Bone marrow (tissue), 2 donors: ENCODE measurements at places on chromosomes 13 and 19.

DNA sequence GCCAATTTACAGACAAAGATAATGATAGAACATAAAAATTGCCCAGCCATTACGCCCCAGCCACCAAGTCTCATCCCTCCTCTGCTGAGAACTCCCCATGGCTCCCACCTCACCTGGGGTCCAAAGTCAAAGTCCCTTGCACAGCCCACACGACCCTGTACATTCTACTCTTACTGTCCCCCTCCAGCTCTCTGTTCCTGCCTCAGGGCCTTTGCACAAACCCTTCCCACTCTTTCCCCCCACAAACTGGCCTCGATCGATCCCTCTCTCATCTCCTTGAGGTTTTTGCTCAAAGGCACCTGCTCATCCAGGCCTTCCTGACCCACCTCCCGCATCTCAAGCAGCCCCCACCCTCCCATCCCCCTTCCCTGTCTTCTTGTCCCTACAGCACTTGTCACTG lies 1.3 kb downstream of the DOCK6 start:
- DNase-seq: no peak

GRCh38 chr19:53041366-53041765 lies 3.2 kb upstream of the ERVV-2 start:
- DNase-seq: no peak

DNA sequence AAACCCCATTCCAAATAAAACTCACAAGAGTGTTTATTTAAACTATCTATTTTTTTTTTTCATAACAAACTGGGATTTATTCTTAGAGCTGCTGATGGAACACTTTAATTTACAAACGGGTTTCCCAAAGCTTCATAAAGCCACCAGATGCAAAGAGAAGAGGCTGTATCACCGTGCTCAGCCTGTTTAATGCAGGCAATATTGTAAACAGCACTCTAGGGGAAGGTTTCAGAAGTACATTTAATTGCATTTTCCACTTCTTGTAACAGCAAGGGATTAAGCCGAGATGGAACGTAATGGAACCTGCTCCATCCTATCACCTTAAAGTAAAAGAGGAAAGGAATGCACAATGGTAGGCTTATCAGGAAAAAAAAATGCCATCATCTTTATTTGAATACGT lies 550.6 kb upstream of the ARGLU1 start:
- DNase-seq: no peak

DNA sequence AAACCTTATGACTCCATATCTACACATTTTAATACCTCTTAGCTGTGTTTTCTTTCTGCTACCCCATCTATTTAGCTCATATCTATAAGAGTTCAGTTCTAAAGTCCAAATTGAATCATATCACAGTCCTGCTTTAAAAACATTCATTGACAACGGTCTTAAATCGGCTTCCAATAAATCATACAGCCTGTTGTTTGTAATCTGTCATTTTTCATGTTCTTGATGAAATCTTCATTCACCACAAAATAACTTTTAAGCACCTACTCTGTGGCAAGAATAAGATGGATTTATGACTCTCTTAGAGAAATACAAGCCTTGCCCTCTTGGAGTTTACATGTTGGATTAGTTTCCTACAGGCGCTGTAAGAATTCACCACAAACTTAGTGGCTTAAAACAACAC lies 450.9 kb upstream of the GPC6 start:
- no peak for DNase-seq

DNA sequence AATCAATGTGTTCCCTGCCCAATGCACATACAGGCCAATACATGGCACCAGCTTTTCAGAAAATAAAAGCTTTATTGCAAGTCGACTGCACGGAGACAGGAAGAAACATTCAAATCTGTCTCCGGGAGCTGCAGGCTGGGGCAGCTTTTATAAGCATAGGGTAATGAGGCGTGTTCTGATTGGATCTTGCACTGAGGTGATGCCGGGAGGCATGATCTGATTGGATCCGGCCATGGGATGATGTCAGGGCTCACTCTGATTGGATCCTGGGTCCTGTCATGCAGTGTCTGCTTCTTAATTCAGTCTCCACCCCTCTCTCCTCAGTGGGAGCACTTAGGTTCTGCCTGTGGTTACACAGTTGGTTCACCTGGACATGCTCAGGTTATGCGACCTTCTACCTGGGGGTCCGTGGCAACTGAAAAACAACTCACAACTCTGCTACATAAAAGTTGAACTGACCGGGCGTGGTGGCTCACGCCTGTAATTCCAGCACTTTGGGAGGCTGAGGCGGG lies 11.8 kb upstream of the FBN3 start:
- no peak for DNase-seq

DNA sequence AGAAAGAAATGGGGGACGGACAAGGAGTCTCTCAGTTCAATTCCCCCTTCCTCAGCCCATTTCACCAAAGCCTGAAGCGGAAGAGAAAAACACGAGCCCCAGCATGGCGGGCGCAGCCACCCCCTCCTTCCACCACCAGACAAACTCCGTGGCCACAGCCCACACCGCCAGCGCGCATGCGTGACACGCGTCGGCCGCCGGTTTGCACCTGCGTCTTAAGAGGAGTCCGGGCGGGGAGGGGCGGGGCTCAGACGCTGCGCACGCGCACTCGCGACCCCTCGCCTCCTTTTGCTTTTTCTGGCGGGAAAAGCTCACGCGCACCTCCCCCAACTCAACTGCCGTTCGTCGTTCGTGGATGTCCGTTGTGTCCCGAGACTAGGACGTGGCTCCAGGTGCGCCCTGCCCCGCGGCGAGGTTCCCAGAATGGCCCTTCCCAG lies at the start of gene KASH5:
Gene KASH5, plus strand, starts transcription at position 314 of the 437 bp plus-strand sequence. CDS start 2,635 bp downstream, outside the sequence.
- no peak for DNase-seq

DNA sequence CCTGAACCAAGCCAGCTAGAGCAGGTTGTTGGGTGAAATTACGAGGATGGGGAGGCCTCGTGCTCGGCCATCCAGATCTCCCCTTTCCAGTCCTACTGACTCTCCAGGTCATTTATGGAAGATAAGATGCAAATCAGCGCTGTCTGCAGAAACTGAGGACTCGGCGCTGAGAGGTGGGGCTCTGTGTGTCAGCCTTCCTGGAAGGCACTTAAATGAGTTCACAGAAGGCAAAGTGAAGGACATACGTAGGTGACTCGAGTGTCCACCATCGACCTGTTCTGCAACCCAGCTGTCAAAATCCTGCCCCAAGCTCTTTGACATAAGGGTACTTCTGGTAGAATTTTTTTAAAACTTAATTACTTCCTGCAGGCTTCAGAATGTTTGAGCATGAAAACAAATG lies 86.4 kb downstream of the RAB20 start:
- no peak for DNase-seq

GRCh38 chr19:30778061-30778460 lies 405.9 kb downstream of the ZNF536 start:
- DNase-seq: no peak

DNA sequence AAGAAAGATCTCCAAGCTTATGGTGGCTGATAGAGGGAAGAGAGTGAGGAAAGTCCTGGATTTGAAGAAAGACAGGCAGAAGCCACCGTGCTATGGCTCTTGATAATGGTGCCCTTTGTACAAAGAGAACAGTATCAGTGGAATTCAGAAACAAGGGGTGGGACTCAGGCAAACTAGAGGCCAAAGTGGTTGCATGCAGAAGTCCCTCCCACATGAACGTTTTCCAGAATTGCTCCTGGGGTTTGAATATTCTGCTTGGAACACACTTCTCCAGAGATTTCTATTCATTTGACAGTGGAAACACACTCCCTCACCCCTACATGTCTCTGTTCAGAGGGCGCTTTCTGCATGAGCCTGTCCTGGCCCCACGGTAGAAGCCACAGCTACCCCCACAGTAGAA lies 10.1 kb upstream of the MBNL2 start:
- no peak for DNase-seq

GRCh38 chr13:28373810-28374209 lies 121.1 kb downstream of the FLT1 start:
- DNase-seq: no peak

DNA sequence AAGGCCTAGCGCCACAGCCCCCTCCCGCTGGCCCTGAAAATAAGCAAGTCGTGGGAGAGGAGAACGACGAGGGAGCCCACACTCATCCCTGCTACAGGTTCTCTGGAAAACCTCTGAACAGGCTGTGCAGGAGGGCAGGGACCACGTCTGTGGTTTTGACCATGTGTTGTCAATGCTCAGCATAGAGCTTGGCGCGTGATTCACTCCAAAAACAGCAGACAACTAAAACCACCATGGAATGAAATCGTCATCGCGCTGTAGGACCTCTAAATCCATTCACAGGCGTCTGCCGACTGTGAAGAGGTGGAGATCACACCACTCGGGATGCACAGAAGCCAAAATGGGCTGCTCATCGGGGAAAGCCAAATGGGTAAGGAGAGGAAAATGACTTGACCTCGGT lies 121.3 kb downstream of the COL4A1 start:
- no peak for DNase-seq

- DNase-seq: no peak
These were observed 10.0 kb upstream of the FFAR2 start for GRCh38 chr19:35438096-35438495.

DNA sequence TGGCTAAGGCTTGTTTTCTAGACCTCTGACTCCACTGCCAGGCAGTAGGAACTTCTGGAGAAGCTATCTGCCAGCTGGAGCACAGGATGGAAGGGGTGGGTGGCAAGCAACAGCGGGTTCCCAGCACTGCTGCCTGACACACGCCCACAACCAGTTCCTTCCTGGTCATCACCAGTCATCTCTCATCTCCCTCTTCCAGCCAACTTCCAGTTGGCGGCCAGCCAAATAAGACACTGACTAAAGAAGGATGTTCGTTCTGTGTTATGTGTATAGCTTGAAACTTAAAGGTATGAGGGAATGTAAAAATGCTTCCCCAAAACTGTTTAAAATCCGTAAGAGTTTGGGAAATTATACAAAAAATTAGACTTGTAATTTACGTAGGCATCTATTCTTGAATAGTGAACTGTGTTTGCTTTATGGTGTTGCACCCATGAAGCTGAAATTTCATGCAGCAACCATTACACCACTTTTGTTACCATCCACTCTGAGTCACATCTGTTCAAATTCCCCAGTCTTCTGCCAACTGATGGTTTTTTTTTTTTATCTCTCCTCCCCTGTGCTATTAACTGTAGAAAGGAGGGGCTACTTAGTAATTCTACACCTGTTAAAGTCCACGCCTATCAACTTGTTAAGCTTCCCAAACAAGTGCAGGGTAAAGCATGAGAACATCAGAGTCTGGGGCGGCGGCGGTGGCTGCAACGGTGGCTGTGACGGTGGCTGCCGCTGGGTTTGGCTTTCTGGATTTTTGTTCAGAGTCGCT lies 86.2 kb upstream of the FRY start:
- no peak for DNase-seq

- no peak for DNase-seq
These were observed 8.9 kb upstream of the ZNF527 start for GRCh38 chr19:37361994-37362393.

- DNase-seq: no peak
These were observed 88.5 kb upstream of the C1QTNF9B start for GRCh38 chr13:23985839-23986238.

GRCh38 chr19:4811328-4812131 lies 20.0 kb downstream of the TICAM1 start:
- peak; percentile 66 for DNase-seq

DNA sequence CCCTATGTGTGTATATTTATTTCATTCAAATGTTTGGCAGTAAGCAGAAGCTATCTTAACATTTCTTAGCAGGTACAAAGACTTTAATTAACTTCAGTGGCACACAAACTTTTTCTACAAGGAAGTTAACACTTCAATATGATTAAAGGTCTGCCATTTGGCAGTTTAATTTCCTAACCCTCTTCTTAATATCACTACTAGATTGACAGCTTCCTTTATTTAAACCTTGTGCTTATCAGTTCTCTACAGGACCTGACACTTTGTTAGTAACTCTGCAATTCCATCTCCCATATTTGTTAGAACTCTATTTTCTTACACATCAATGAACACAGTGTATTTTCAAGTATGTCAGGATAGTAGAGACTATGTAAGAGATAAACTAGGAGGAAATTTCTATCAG lies 152.4 kb upstream of the ATXN8OS start:
- DNase-seq: no peak

DNA sequence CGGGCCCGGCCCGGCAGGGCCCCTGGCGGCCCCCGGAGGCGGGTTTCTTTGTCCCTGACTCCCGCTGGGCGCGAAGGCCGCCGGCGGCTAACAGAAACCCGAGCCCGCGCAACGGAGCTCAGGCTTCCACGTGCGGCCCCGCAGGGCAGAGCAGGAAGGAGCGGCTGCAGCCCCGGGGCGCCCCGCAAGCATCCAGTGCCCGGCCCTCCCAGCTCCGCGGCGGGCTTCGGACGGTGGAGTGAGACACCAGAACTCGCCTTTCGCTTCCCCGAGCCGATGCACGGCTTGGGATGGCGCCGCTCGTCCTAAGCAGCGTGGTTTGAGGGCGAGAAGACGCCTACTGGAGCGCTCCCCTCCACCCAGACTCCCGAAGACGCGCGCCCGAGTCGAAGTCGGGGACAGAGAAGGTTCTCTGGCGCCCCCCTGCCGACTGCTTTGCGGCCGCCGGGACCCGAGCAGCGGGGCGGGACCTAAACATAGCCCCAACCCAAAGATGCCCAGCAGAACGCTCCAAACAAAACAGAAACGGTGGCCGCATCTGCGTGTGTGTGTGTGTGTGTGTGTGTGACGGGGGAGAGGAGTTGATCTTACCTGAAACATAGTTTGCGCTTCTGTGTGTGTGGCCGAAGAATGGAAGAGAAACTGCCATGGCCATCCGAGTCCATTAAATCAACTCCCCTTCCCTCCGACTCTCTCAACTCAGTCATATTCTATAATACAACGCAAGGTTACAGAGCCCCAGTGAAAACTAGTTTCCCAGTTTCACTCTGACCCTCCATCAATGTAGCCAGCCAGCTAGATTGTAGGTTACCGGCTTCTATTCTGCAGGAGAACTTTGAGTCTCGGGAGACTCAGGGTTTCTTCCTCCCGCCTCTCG lies 629 bp upstream of the FGF9 start:
- DNase-seq: peak; percentile 55

GRCh38 chr19:40810160-40810559 lies 11.2 kb downstream of the EGLN2 start:
- DNase-seq: no peak

GRCh38 chr13:63389756-63390155 lies 1974.1 kb upstream of the PCDH20 start:
- no peak for DNase-seq

DNA sequence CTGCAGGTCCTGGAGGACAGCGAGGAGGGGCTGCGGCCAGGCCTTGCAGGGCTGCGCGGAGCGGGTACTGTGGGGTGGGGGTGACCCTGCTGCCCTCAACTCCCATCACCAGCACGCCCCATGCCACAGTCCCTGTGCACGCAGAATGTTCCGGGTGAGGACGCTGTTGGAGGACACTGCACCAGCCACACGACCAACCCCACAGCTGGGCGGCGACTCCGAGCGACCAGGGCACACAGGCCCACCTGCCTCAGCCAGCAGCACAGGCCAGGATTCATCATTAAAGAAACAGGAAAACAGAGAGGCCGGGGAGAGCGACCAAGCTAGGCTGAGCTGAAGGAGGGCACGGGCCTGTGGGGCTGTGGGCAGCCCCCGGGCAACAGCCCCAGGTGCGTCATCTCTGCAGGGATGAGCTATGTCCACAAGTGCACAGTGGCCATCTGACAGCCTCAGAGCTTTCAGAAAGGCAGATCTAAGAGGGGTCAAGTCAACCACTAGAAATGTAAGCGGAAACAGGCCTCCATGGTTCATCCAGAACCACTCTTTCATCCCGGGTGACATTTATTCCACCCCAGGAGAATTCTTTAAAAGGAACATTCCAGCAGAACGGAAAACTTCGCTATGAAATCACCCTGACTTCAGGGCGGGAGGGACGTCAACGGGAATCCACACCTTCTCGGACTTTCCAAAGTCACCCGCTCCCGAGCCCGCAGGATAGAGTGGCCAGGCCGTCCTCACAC lies 1.5 kb downstream of the GAS6 start:
- DNase-seq: no peak
